ENCODE measurements at places on chromosomes 7 and 10.

DNA sequence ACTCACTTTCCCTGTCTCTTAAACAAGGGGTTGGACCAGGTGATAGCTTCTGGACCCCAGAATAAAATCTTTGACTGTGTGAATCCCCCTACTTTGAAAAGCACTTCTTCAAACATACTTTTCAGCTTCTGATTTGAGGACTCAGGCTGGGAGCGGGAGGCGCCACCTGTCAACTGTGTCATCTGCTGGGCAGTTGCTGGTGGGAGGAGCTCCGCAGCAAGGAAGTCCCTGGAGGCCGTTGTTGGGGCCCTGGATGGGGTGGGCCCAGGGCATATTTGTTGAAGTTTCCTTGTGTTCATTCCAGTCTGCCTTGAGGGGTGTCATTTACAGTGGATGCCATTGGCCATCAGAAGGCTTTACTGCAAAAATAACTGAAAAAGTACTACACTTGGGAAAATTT lies 197.7 kb downstream of the CCDC3 start:
- DNase-seq, result no peak

DNA sequence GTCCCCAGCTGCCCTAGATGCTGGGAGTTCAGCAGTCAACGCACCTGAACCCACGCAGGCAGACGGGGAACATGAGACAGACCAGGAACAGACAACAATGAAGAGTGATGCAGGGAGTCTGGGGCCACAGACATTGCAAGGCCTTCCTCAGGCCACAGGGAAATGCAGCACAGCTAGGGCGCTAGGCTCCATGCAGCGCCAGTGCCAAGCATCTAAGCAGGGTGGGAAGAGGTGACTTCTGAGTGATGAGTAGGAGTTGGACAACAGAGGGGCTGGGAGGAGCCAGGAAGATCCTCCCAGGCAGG lies 7.7 kb upstream of the RET start:
- DNase-seq, result no peak

GRCh38 chr7:123666492-123666891 lies 10.8 kb downstream of the LMOD2 start:
- no peak for DNase-seq

- DNase-seq, result peak; percentile 91
These were observed 207.6 kb upstream of the KLF14 start for GRCh38 chr7:130941322-130942210.

DNA sequence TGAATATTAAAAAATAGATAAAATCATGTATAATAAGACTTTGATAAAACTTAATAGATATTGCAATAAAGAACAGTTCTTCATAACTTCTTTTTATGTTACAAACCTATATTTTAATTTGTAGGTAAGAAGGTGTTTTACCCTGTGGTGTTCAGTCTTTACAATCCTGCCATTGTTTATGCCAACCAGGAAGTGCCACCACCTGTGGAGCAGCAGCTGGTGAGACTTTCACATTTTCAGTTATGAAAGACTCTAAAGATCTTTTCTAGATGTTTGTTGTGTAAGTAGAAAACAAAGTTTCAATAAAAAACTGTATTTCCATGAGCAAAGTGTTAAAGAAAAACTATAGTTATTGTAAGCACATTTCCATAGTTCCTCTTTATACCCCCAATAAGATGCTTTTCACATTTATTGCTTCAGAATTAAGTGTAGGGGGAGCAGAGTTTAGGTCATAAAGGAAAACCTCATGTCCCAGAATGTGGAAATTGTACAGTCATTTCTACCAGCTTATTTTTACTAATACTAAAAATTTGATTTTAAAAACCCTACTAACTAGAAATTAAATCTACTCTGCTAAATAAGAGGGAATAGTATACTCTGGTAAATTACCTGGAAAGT lies 28.7 kb downstream of the CSGALNACT2 start:
- no peak for DNase-seq

GRCh38 chr10:94097656-94098055 lies 103.9 kb downstream of the PLCE1 start:
- no peak for DNase-seq

GRCh38 chr10:491667-492424 lies 197.6 kb downstream of the DIP2C start:
- no peak for DNase-seq

DNA sequence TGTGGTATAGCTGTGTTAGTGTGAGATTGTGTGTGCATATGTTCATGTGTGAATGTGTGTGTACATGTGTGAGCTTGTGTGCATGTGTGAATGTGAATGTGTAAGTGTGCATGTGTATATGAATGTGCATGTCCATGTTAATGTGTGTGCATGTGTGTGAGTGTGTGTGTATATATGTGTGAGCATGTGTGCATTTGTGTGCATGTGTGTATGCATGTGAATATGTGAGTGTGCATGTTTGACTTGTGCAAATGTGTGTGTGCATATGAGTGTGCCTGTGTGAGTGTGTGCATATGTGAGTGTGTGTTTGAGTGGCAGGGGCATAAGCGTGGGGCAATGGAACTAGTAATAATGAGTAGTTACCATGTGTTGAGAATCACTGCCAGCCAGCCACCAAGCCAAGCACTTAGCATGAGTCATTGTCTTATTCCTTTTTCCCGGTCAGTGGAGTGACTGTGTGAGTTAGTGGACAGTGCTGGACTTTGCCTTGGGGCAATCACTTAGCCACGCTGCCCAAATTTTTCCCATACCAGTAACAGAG lies 46.3 kb upstream of the SHH start:
- no peak for DNase-seq

DNA sequence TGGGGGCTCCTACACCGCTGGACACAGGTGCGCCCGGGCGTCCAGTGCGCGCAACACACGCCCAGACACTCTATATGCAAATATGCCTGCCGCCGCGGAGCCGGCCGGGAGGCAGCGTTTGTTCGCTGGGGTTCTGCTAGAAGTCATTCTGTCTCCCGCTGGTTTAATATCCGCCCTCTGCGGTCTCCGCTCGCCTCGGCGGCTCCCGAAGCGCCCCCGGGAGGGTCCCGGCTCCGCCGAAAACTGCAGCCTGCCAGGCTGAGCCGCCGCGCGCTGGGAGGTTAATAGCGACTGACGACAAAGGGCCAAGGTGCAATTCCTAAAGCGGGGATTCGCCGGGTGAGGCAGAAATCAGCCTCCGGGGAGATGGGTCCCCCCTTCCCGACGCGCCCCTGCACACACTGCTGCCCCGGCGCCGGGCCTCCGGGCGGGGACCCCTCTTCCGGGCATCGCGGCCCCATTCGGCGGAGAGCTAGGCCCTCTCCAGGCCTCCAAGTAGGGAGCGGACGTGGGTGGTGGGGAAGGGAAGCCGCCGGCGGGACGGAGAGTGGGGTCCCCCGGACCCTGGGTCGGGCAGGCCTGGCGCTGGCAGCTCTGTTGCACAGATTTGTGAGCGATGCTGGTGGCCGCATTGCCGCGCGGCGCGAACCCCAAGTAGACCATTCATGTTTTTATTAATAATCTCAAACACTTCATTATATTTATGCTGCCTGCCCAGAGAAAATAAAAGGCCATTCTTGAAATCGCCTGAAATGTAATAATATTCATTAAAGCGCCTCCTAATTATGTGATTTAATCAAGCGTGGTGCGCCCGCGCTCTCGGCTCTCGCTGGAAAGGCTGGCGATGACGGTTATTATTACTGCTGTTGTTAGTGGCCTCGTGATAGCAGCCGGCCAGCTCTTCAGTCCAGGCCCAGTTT lies 9.1 kb downstream of the EN2 start:
- DNase-seq, result no peak

DNA sequence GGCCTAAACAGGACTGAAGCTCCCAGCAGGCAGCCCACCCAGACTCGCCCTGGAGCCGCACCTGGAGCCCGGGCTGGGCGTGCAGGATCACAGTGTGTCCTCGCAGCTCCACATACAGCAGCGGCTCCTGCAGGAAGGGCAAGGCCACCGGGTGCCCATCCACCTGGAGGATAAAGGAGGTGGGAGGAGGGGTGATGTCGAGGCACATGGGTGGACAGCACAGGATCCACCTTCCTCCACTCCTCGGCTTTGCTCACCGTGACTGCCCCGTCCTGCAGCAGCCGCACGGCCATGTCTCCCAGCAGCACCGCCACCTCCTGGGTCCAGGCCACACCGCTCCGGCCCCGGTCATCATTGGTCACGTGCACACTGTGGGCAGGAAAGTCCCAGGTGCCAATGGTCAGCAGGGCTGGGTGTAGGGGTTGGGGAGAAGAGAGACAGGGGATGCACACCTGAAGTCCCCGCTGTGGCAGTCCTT lies 16.8 kb downstream of the ATP6V1F start:
- DNase-seq, result no peak

DNA sequence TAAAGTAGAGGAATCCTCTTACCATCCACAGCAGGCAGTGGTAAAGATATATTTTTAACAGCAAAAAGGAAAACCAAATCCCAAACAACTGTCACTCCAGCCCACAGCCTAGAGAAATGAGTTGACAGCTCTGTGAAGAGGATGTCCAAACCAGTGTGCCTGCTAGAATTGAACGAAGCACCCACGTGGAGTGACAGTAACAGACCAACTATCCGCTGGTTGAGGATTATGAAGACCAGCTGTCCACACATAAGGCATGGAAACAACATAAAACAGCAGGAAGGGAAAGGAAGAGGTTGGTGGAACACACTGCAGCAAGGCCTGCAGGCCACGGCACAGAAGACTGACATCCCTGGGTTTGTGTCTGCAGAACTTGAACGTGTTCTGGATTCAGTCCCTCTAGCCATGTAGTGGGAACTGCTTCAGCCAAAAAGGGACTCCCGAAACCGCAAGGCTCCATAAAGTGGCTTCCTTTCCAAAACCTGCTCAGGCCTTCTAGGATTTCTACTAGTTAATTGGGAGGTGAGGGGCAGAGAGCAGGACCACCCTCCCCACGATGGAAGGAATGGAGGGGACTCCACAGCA lies 324.4 kb downstream of the BICC1 start:
- DNase-seq, result no peak

DNA sequence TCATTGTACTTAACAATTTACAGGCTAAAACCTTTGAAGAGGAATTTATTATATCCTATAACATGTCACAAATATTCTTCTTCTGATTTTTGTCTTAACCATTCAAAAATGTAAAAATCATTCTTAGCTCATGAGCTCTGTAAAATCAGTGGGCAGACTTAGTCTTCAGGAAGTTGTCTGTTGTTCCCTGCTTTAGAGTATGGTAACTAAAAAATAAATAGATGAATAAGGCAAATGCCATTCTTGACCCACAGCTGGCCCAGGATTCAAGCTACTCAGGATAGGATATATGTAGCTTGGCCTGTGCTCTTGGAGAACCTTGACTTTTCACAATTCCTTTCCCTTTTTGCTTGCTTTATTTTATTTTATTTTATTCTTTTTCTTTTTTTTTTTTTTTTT lies 51.5 kb downstream of the LRRC4 start:
- DNase-seq, result no peak

DNA sequence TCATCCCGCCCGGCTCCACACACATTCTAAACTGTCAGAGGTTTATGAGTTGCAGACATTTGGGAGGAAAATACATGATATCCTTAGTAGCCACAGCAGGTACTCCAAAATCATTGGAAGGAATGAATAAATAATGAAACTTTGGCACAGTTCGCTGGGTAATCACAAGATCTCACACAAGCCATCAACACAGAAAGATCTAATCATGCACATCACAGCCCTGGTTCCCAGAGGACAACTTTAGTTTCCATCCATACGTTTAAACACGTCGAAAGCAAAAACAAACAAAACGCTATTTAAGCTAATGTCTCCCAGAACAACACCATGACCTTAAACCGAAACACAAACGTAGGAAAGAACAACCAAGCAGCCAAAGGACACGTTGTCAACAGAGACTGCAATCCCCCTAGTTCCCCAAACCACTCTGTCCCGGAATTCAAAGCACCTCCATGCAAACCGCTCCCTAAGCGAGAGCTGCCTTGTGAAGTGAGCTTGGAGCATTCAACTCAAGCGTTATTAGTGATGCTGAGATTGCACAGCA lies 12.3 kb downstream of the SVIL start:
- no peak for DNase-seq

DNA sequence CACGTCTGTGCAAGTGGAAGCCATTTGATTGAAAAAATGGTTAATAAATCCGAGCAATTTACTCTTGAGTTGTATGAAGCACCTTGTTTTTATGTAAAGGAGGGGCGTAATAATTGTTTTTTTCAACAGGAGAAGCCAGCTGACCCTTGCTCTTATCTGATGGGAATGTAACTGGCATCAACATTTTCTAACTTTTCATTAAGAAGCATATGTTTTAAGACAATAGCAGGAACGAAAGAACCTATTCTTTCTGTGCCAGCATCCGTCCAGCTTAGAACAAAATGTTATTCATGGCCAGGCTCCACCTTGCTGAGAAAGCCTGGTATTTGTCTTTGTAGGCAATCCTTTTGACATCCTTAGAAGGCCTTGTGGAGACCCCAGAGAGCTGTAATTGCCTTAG lies 22.2 kb upstream of the AFAP1L2 start:
- no peak for DNase-seq

GRCh38 chr7:24201226-24201625 lies 82.8 kb upstream of the NPY start:
- no peak for DNase-seq

DNA sequence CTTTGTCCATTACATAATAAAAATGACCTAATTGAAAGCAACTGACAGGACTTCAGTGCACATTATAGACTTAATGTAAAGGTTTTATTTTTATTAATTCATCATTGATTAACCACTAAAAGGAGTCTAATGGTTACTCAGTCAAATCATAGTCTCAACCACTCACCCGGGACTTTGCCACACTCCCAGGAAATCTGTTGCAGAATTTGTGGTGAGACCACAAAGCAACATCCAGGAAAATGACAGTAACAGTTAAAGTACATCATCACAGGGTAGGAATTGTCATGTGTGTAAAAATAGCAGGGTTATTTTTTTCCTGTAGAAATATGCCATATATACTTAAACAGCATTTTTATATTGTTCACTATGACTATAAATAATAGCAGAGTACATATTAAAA lies 6.3 kb upstream of the HGF start:
- DNase-seq, result no peak

GRCh38 chr10:95809370-95810197 lies 53.6 kb downstream of the ENTPD1 start:
- DNase-seq, result no peak

GRCh38 chr10:106761906-106762305 lies 402.6 kb downstream of the SORCS1 start:
- no peak for DNase-seq

DNA sequence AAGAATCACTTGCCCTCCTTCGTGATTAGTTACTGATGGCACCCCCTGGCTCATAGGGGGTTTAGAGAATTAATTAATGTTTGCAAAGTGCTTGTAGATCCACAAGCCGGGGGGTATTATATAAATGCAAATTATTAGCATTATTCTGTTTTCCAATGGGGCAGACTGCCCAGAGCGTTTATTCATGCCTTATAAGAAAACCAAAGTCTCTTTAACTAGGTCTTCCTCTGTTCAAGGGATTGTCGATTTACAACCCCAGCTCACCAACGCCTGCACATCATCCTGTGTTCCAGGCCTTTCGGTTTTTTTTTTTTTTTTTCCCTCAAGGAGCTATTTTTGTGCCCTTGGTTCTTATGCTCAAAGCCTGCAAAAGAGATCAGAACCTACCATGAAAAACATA lies 630.7 kb downstream of the PARD3 start:
- no peak for DNase-seq

GRCh38 chr10:7261351-7261750 lies 149.5 kb downstream of the SFMBT2 start:
- no peak for DNase-seq

GRCh38 chr7:41979834-41980307 lies 257.1 kb downstream of the GLI3 start:
- DNase-seq, result no peak
